ENCODE measurements at places on chromosomes 7 and 10.

GRCh38 chr7:156944876-156945275 is 4.6 kb upstream of the NOM1 start:
- DNase-seq: no peak

- peak; percentile 91 for DNase-seq
Observed at GRCh38 chr7:111083413-111083812, 7.5 kb upstream of the LRRN3 start.

- no peak for DNase-seq
Observed at GRCh38 chr10:19710600-19710999, 105.6 kb upstream of the PLXDC2 start.

- no peak for DNase-seq
Observed at GRCh38 chr10:66746711-66747110, 179.1 kb upstream of the LRRTM3 start.

DNA sequence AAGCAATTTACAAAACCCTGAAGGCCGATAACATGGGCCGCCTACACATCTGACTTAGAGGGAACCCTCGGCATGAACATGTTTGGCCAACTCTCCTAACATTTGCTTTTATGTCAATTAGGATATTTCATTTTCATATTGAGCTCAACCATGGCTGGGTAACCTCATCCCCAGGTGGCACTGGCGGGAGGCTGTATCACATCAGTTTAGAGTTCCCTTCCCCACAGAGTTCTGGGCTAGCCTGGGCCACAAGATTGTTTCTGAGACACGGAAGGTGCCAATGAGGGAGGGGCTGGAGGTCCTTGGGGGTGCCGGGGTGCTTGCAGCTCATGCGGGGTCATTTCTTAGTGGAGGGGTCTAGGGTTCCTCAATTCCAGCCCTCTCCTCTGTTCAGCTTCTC is 386.5 kb upstream of the MKI67 start:
- DNase-seq: no peak

DNA sequence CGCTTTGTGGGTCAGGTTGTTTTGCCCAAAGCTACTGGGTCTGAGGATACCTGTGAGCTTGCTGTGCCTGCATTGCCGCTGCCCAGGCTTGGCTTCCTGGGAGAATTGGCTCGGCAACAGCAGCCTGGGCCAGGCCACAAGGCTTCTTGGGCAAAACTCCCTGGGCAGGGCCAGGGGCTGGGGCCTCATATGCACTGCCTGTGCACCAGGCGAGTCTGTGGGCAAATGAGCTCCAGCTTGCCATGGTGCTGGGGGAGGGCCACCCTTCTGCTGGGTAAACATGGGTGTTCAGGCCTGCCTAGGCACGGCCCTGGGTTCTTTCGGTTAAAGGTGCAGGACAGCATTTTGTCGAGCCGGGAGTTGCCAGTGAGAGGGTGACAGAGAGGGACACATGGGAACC is 19.4 kb downstream of the ZMIZ1 start:
- no peak for DNase-seq

GRCh38 chr10:3911713-3912442 is 126.9 kb upstream of the KLF6 start:
- DNase-seq: no peak

GRCh38 chr10:36173364-36173763 is 531.3 kb upstream of the FZD8 start:
- DNase-seq: no peak

Measured in CD4-positive, alpha-beta T cell (primary cell).